ENCODE measurements at places on chromosomes 1 and 21. TPM values are rescaled to one million over a fixed set of nuclear protein-coding genes. Genes with fewer than 3 reads are reported as not detected.

GRCh38 chr1:157894613-157895165 lies 53.1 kb upstream of the CD5L start:
- peaks cover 91% of the 10 kb centered on the region for H3K27me3 ChIP-seq
- no peak for DNase-seq
- no peaks in the 10 kb centered on the region for H3K36me3 ChIP-seq
- H3K4me3 ChIP-seq, result no peak overlapping the region

DNA sequence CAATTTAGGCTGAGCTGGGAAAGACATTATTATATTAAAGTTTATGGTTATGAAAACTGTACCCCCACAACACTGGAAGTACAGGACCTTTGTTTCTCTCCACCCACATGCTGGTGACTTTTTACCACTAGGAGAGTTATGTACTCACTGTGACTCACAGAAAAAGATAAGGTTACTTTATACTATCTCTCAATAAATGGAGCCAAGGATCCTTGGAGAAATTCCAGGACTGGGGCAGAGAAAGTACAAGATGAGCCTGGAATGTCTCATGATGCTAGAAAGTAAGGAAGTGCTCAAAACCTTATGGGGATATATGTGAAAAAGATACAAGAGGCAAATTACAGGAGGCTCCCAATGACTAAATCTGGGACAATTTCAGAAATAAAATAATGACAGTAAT lies 63.9 kb upstream of the C1orf105 start:
- H3K4me3 ChIP-seq, result no peak overlapping the region
- H3K36me3 ChIP-seq, result no peaks in the 10 kb centered on the region
- H3K27me3 ChIP-seq, result no peaks in the 10 kb centered on the region
- peaks cover 72% of the 10 kb centered on the region for H3K4me1 ChIP-seq
- peak; percentile 65 for DNase-seq
- peak overlapping the region; percentile 28 for H3K27ac ChIP-seq

- peaks cover 4% of the 10 kb centered on the region for H3K36me3 ChIP-seq
- H3K27me3 ChIP-seq, result no peaks in the 10 kb centered on the region
- no peak for DNase-seq
- no peak overlapping the region for H3K27ac ChIP-seq
- no peaks in the 10 kb centered on the region for H3K4me1 ChIP-seq
- no peak overlapping the region for H3K4me3 ChIP-seq
Measured at GRCh38 chr1:181525104-181525721, 41.9 kb downstream of the CACNA1E start.

GRCh38 chr1:226108935-226109828 lies 46.7 kb downstream of the H3-3A start:
- H3K36me3 ChIP-seq, result peaks cover 5% of the 10 kb centered on the region
- H3K27ac ChIP-seq, result peak overlapping the region; percentile 88
- no peaks in the 10 kb centered on the region for H3K27me3 ChIP-seq
- peak; percentile 83 for DNase-seq
- H3K4me1 ChIP-seq, result peaks cover 26% of the 10 kb centered on the region

DNA sequence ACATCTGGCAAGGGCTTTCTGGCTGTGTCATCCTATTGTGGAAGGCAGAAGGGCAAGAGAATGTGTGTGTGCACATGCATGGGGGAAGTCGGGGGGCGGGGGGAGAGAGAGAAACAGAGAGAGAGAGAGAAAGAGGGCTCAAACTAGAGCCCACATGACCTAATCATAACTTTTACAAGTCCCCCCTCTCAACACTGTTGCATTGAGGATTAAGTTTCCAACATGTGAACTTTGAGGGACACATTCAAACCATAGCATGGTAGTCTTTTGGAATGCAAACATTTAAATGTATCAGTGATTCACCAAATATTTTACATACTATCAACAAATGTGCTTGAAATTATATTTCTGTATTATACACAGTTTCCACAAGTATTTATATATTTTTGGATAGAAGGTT lies 655.4 kb upstream of the B3GALT2 start:
- no peak overlapping the region for H3K27ac ChIP-seq
- no peak for DNase-seq
- no peak overlapping the region for H3K4me3 ChIP-seq
- H3K36me3 ChIP-seq, result no peaks in the 10 kb centered on the region
- H3K27me3 ChIP-seq, result no peaks in the 10 kb centered on the region
- H3K4me1 ChIP-seq, result no peaks in the 10 kb centered on the region

- H3K27me3 ChIP-seq, result no peaks in the 10 kb centered on the region
- no peaks in the 10 kb centered on the region for H3K36me3 ChIP-seq
Measured at GRCh38 chr1:201164645-201165044, 10.4 kb upstream of the TMEM9 start.

DNA sequence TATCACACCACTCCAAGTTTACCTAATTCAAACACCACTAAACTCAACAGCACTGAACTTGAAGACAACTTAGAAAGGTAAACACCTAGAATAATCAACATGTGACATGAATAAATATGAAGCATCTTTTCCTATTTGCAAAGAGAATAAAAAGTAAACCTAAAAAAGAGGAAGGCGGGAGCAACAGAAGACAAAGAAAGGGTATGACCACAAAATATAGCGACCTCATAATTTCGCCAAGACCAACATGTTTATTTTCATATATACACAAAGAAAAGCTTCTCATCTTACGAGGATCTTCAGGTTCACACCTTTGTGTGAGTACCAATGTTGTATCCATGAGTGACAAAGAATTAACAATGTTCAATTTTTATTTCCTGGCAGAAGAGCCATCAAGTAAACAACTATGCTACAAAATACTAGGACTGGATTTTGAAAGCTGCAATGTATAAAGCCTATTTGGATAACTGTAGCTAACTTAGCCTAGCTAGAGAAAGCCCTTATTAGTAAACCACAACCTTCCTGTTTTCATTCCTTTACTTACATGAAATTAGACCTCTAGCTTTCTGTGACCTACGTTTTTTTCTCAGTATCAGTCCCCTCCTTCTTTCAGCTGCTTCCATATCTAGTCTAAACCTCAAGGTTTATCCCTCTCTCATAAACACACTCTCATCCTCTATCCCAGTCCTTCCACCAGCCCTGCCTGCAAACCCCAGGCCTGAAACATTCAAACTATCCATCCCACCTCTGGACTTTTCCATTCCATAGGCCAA lies 21.3 kb upstream of the PHTF1 start:
- no peaks in the 10 kb centered on the region for H3K27me3 ChIP-seq
- no peak overlapping the region for H3K4me3 ChIP-seq
- peaks cover 18% of the 10 kb centered on the region for H3K4me1 ChIP-seq

GRCh38 chr1:80915491-80915890 lies 885.2 kb upstream of the ADGRL2 start:
- no peaks in the 10 kb centered on the region for H3K4me1 ChIP-seq
- H3K4me3 ChIP-seq, result no peak overlapping the region
- DNase-seq, result no peak
- H3K27me3 ChIP-seq, result no peaks in the 10 kb centered on the region
- no peak overlapping the region for H3K27ac ChIP-seq

Gene CFAP57
- 0.17 TPM for total RNA-seq

DNA sequence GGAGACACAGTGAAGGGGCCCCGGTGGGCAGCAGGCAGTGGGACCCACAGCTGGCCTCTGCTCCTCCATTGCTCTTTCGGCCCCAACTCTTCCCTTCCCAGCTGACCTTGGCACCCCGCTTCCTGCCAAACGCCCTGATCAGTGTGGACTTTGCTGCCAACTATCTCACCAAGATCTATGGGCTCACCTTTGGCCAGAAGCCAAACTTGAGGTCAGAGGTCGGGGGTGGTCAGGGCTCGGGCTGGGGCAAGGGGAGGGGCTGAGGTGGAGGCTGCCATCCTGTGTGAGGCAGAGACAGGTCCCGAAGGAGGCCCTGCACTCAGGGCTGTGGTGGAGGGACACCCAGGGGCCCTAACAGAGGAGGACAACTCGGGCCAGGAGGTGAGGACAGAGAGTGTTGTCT lies 13.7 kb downstream of the PODN start:
- H3K27me3 ChIP-seq, result no peaks in the 10 kb centered on the region
- no peaks in the 10 kb centered on the region for H3K4me1 ChIP-seq
- H3K36me3 ChIP-seq, result no peaks in the 10 kb centered on the region

GRCh38 chr1:188228623-188229022 lies 1399.9 kb downstream of the PLA2G4A start:
- H3K4me1 ChIP-seq, result peaks cover 6% of the 10 kb centered on the region
- no peak overlapping the region for H3K27ac ChIP-seq

- no peak for DNase-seq
- peaks cover 11% of the 10 kb centered on the region for H3K4me1 ChIP-seq
- H3K27me3 ChIP-seq, result no peaks in the 10 kb centered on the region
Measured at GRCh38 chr1:207070811-207071210, 17.7 kb downstream of the PFKFB2 start.

GRCh38 chr1:179021873-179022272 lies 3.8 kb upstream of the FAM20B start:
- no peaks in the 10 kb centered on the region for H3K27me3 ChIP-seq
- DNase-seq, result no peak

Data from MCF 10A (cell line).